Thyroid gland (tissue), 4 donors: ENCODE measurements at places on chromosomes 13 and 19.

- no peak for DNase-seq
Measured at GRCh38 chr13:46490129-46490528, 62.8 kb upstream of the LRCH1 start.

GRCh38 chr13:32917504-32917903 lies 98.7 kb upstream of the KL start:
- no peak for DNase-seq

DNA sequence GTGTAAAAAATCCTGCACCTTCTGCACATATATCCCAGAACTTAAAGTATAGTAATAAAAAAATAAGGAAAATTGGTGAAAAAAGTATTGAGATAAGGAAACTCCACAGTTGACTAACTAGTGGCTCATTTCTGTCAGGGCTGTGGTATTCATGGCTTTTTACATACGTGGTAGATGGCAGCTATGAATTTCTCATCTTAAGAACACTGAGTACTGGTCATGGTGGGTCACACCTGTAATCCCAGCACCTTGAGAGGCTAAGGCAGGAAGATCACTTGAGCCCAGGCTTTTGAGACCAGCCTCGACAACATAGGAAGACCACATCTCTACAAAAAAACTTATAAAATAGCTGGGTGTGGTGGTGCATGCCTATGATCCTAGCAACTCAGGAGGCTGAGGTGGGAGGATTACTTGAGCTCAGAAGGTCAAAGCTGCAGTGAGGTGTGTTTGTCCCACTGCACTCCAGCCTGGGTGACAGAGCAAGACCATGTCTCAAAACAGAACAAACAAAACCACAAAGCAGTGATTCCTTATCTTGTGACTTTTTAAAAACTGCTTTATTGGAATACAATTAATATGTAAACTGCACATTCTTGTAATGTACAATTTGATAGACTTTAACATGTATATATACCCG lies 16.8 kb downstream of the SLAIN1 start:
- DNase-seq, result no peak

DNA sequence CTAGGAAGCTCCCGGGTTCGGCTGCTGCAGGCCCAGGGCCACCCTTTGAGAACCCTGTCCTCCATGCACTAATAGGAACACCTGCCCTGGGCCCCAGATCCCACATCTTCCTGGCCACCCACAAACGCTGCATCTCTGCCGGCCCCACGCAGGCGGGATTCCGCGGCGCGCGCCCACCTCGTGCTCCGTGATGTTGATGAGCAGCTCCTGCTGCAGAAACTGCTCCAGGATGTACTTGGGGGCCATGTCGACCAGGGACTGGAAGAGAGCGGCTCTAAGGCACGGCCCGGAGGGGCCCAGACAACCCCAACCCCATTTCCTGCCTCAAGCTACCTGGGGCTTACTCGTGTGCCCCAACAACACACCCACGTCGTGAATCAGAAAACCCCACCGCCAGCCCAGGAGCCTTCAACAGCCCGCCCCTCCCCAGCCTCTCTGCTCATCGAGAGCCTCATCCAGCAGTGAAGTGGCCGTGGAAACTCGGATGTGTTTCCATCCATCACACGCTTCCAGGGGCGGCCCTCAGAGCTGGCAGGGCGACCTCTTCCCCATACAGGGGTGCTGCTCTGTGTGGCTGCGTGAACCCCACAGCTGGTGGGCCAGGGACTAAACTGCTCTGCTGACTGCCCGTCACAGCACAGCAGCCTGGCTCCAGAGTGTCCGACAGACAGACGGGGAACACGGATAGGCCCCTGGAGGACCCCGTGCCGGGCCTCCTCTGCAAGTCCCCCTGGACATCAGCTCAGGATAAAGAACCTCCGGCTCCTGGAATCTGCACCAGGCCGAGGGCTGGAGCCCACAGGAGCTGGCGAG lies 4.2 kb downstream of the POLR2E start:
- no peak for DNase-seq

- no peak for DNase-seq
Measured at GRCh38 chr19:3673506-3674439, 26.5 kb downstream of the PIP5K1C start.

- no peak for DNase-seq
Measured at GRCh38 chr13:70893832-70894231, 785.6 kb upstream of the KLHL1 start.

- DNase-seq, result no peak
Measured at GRCh38 chr13:46313432-46314257, 73.4 kb downstream of the RUBCNL start.

GRCh38 chr13:45231722-45232121 lies 30.9 kb upstream of the KCTD4 start:
- no peak for DNase-seq

DNA sequence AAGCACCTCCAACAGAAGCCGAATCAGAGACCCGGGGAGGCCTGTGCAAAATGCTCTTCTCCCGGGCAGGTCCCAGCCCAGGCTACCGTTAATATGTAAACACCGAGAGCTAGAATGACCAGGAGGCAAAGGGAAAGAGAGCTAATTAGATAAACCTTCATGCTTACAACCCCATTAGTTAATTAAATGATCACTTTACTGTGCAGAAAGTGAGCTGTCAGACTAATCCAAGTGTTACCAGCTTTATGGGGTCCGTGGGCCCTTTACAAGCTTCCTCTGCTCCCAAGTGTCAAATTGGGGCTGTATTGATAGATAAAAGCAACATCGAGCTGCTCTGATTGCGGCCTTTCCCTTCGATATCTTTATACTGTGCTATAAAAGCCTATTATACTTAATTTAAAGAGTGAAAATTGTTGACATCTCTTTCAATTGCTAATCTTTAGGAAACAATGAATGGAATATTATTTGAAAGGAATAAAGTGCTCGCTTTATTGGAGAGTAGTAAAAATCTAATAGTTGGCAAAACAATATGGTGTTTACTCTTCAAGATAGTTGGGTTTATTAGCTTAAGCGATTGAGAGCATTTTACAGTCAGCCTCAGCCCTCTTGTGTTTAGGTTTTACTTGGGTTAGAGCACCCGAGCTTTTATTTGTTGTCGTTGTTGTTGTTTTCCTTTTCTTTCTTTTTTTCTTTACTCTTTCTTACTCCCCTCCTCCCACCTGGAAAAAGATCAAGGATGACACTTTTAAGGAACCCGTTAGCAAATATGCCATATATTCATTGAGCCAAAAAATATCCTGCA lies 189.3 kb upstream of the GPR12 start:
- no peak for DNase-seq

DNA sequence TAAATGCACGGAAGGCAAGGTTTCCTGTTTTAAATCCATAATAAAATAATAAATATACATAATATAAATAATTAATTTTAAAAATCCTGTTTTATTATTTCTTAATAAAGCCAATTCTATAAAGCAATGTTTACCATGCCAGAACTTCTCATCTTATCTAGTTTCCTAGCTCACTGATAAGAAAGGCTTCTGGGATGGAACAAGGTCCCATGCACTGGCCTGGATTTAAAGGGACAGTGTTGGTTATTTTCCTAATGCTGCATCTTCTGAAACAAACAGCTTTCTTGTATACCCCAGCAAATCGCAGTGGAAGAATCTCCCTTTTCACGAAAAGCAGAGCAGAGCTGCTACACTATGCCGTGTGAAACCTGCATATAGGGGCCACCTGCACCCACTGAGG lies 68.8 kb downstream of the LNX2 start:
- DNase-seq, result no peak

DNA sequence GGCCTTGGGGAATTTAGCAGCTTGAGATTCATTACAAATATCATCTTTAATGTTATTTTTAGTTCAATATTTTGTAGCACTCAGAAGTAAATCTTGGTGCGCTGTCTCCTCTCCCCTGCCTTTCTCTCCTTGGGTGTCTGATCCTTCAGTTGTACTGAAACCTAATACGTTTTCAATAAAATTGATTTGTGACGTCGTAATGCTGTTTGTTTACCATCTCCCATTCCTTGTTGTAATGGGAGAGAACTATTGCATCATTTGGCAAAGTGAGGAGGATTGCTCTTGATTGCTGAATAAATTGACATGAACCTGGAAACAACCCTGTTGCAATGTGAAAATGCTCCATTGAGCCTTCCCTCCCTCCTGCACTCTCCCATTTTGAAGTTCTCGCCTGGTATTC lies 43.2 kb upstream of the TSHZ3 start:
- no peak for DNase-seq

DNA sequence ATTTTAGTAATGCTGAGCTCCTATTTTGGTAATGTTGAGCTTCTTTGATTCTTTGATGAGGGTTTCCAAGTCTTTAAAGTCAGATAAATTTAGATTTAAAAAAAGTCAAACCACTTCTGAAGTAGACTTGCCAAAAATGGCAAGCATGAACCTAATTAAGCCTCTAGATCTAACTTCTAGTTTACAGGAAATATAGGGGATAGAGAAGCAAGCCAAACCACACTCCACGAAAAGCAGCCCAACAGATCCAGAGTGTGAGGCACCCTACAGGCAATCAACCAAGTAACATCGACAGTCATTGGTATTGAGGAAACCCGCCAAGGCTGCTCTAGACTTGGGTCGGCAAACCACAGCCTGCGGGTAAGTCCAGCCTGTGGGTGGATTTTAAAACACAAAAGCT lies 3.7 kb downstream of the GGACT start:
- DNase-seq, result no peak

- DNase-seq, result no peak
Measured at GRCh38 chr13:96810104-96810503, 184.2 kb downstream of the OXGR1 start.

DNA sequence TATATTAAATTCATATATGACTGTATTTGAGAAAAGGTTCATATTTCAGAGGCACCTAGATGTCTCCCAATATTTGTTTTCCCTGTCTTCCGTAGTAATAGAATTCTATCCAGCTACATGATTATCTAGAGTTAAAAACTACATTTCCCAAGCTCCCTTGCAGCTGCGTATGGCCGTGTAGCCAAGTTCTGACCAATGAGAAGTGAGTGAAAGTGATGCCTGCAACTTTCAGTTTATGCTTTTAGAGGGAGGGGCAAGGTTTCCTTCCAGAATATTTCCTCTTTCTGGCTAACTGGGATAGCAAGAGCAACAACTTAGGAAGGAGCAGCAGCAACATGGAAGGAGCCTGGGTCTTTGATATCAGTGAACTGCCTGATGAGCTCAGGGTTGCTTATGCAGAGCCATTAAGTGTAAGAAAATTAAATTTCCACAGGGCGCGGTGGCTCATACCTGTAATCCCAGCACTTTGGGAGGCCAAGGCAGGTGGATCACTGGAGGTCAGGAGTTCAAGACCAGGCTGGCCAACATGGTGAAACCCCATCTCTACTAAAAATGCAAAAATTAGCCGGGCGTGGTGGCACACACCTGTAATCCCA lies 23.2 kb upstream of the CYP2A13 start:
- no peak for DNase-seq

- DNase-seq, result no peak
Measured at GRCh38 chr19:53626976-53627375, 4.8 kb upstream of the DPRX start.

- DNase-seq, result no peak
Measured at GRCh38 chr13:41596190-41596589, 138.8 kb downstream of the RGCC start.

GRCh38 chr19:1279782-1280341 lies 4.5 kb downstream of the FAM174C start:
- peak; percentile 82 for DNase-seq

DNA sequence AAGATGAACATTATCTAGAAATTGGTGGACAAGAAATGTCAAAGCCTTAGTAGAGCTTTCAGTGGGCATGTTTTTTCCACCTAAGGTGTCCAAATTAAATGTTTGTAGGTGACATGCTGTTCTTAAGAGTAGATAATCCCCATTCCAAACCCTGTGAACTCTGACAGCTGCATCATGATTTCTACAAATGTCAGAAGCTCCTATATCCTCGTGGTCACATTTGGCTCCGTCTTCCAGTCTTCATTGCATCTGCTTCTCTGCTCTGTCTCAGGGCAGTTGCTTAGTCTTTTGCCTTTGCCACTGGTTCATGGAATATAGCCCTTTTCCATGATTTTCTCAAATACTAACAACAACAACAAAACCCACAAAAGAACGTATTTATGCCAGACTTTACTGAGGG lies 234.5 kb downstream of the DLEU7 start:
- DNase-seq, result no peak

DNA sequence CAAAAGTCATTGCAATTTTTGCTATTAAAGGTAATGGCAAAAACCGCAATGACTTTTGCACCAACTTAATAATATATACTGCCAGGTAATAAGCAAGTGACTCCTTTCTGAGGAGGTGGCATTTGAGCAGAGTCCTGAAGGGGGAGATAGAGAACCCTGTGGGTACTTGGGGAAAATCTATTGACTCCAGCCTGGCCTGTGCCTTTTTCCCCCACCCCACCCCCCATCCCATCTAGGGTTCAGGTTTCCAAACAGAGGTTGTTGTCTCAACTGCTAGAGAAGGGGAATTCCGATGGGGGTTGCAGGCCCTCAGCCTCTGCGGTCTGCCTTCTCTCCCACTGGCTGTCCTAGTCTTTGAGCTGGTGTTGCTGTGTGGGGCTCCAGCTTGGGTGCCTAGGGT lies 11.5 kb downstream of the S1PR2 start:
- DNase-seq, result no peak

DNA sequence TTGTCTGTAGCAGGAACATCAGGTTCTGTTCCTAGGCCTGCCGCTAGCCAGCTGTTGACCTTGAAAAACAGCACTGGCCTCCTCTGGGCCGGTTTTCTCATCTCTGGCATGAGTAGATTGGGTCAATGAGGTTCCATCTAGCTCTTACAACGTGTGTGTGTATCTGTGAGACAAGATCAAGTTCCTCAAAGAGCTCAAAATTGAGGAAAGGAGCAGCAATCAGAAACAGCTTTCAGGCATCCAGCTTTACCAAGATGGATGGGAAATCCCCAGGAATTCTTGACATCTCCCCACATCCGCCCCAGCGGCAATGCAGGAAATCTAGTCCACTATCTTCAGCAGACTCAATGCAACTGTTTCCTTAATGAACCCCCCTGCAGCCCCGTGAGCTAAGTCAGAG lies 4.9 kb downstream of the FLT1 start:
- no peak for DNase-seq

DNA sequence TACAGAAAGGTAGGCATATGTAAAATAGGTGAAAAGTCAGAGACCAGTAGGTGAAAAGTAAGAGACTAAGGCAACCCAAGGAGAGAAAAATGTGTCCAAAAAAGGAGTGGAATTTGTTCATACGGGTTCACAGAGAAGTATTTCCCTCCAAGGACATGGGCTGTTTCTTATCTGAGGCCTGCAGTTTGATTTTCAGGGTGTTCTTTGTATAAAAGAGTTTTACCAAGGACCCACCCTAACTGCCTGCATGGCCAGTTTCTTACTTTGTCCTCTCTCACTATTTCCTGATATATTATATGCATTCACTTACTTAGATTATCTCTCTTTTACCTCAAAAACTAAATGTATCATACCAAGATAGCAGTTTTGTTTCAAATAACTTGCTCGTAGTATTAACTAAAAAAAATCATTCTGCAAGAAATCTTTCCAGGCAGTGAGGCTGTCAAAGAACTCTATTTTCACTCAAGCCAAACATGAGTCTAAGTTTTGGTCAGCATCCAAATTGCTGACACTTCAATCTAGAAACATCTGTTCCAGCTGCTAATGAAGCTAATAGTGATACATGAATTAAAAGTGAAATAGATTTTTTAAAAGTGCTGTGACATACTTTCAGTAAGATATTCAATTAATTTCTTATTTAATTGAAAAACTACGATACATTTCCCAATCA lies 141.4 kb upstream of the SGCG start:
- no peak for DNase-seq
